ENCODE measurements at places on chromosomes 1 and 21.
A peak's percentile ranks its signal among the peaks of the same experiment; 100 is the strongest.

DNA sequence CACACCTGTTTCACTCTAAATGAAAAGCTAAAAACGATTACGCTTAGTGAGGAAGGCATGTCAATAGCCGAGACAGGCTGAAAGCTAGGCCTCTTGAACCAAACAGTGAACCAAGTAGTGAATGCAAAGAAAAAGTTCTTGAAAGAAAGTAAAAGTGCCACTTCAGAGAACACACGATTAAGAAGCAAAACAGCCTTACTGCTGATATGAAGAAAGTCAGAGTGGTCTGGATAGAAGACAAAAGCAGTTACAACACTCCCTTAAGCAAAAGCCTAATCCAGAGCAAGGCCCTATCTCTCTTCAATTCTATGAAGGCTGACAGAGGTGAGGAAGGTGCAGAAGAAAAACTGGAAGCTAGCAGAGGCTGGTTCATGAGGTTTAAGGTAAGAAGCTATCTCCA is 130.7 kb downstream of the SIPA1L2 start:
- H3K4me3 ChIP-seq: no peak overlapping the region
- no peaks in the 10 kb centered on the region for H3K36me3 ChIP-seq
- H3K27ac ChIP-seq: no peak overlapping the region
- no peak for DNase-seq
- no peaks in the 10 kb centered on the region for H3K27me3 ChIP-seq
- H3K4me1 ChIP-seq: no peaks in the 10 kb centered on the region

GRCh38 chr1:7015022-7015421 is 229.8 kb downstream of the CAMTA1 start:
- no peak overlapping the region for H3K4me3 ChIP-seq
- no peak for DNase-seq
- no peaks in the 10 kb centered on the region for H3K27me3 ChIP-seq
- H3K36me3 ChIP-seq: no peaks in the 10 kb centered on the region
- no peak overlapping the region for H3K27ac ChIP-seq

GRCh38 chr1:42736152-42736551 is 3.9 kb downstream of the CLDN19 start:
- no peak overlapping the region for H3K27ac ChIP-seq
- H3K4me3 ChIP-seq: no peak overlapping the region
- H3K36me3 ChIP-seq: no peaks in the 10 kb centered on the region
- no peaks in the 10 kb centered on the region for H3K27me3 ChIP-seq

DNA sequence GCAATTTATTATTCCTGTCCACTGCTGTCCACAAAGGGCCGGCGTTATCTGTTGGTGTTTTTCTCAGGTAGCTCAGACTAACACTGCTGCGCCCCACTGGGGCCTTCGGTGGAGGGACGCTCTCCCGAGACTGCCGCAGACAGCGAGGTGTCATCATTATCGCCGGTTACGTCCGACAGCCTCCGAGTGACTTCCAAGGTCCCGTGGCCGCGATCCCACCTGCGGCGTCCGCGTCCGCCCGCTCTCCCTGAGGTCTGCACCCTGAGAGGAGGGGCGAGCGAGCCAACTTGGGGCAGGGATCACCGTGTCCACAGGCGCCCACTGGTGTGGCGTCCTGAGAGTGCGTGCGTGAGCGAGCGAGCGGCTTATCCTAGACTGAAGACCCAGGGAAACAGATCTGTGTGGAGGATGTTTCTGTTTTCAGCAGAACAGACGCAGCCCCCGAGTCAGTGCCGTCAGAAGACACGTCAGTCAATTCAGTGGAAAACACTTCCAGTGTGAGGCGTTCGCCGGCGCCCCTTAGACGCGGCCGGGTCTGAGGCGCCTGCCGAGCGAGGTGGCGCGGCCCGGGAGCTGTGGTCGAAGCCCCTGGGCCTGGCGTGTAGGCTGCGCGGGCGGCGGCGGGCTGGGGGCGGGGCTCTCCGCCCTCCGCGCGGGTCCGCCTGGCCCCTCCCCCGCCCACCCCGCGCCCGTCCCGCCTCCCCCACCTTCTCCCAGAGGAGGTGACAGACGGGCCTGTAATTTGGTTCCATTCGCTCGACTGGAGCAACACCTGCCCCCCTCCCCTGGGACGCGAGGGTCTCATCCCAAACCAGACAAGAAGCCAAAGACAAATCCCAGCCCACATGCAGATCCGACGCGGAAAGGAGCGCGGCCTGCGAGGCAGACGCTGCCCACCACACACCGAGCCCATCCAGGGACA is 12.6 kb downstream of the NHLH2 start:
- H3K27me3 ChIP-seq: peaks cover 60% of the 10 kb centered on the region
- peaks cover 2% of the 10 kb centered on the region for H3K4me1 ChIP-seq
- H3K36me3 ChIP-seq: no peaks in the 10 kb centered on the region
- DNase-seq: no peak
- no peak overlapping the region for H3K27ac ChIP-seq
- peak overlapping the region; percentile 73 for H3K4me3 ChIP-seq

DNA sequence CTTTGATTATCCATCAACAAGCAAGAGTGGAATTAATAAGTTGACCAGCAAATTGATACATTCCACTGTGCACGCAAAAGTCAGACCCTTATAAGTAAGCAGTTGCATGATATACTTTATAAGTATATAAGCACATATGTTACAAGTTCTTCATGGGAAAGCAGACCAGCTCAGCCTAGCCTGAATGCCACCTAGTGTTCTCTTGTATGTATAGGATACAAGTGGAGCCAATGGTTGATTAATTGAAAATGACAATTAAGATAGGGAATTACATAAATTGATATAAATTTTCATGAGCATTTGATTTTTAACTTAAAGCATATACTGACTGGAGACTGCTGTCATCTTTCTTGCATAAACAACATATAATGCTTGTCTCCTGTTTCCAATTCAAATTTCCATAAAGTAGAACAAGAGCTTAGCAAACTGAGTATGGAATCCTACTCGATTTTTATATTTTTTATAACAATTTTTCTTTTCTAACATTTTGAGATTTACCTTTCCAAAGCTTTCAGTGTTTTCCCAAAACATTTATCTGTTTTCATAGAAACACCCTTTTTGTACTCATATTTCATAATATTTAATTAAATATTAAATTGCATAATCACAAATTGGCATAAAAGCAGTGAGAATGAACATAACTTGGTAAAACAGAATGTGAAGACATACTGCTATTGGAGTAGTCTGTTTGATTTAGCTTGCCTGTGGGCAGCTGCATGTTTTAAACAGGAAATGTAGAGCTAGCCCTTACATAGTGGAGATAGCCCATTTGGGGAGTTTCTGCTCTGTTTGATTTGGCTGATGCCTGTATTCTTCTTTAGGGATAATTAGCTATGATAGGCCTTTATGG is 62.8 kb downstream of the MAGI3 start:
- no peaks in the 10 kb centered on the region for H3K36me3 ChIP-seq
- DNase-seq: no peak
- H3K27ac ChIP-seq: no peak overlapping the region

DNA sequence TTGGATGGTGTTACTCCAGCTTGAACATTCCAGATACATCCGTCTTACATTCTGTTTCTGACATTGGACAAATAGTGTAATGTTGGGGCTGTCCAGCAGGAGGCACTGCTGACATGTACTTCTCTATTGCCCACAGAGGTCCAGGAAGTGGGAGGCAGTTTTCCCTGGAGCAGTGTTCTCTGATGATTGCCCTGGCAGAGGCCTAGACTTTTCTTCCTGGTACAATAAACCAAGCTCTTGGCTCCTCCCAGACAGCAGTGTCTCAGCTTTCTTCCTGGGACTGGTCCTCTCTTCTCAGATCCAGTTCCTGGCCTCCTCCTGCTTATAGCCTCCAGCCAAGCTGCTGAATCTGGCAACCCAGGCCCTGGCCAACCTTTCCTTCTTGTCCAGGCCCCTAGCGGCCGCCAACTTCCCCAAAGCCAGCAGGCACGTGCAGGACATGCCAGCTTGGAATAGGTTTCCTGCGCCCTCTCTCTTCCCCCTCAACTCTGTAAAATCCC is 14.9 kb upstream of the IFNLR1 start:
- no peak overlapping the region for H3K4me3 ChIP-seq
- DNase-seq: peak; percentile 31
- H3K27me3 ChIP-seq: peaks cover 13% of the 10 kb centered on the region
- H3K4me1 ChIP-seq: peaks cover 5% of the 10 kb centered on the region
- no peak overlapping the region for H3K27ac ChIP-seq
- H3K36me3 ChIP-seq: no peaks in the 10 kb centered on the region

DNA sequence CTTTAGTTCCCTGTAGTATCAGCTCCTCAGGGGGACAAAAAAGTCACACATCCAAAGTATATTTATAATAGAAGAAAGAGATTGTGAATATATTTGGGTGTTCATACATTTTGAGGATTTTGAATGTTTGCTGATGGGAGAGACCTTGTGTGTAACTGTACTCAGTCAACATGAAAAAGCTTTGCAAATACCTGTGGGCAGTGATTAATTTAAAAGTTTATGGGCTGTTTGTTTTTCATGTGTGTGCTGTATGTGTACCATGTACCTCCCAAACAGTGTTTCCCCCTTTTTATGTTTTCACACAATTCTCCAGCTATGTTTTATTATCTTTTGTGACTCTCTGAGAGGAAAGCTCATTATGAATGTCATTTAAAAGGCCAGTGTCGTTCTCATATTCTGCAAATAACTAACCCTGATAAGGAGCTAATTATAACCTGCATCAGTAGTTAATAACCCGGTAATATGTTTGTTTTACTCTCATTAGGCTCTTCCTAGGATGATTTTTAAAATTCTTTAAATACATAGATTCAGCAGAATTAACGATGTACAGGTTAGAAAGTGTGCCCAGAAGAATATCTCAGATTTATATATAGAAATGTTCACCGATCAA is 271.5 kb downstream of the NFIA start:
- H3K27ac ChIP-seq: no peak overlapping the region
- no peaks in the 10 kb centered on the region for H3K36me3 ChIP-seq
- H3K4me3 ChIP-seq: no peak overlapping the region
- peaks cover 5% of the 10 kb centered on the region for H3K27me3 ChIP-seq

- no peak overlapping the region for H3K27ac ChIP-seq
- peaks cover 28% of the 10 kb centered on the region for H3K36me3 ChIP-seq
- H3K27me3 ChIP-seq: no peaks in the 10 kb centered on the region
- peaks cover 4% of the 10 kb centered on the region for H3K4me1 ChIP-seq
Measured at GRCh38 chr1:12327566-12327965, 97.7 kb downstream of the VPS13D start.

- no peak for DNase-seq
- H3K4me3 ChIP-seq: no peak overlapping the region
- H3K27ac ChIP-seq: peak overlapping the region; percentile 68
- H3K4me1 ChIP-seq: peaks cover 36% of the 10 kb centered on the region
Measured at GRCh38 chr1:41618871-41619270, 134.4 kb upstream of the EDN2 start.

GRCh38 chr1:233554037-233554436 is 59.9 kb upstream of the KCNK1 start:
- H3K27ac ChIP-seq: no peak overlapping the region
- H3K4me3 ChIP-seq: no peak overlapping the region
- DNase-seq: no peak
- no peaks in the 10 kb centered on the region for H3K4me1 ChIP-seq
- H3K27me3 ChIP-seq: peaks cover 11% of the 10 kb centered on the region
- H3K36me3 ChIP-seq: no peaks in the 10 kb centered on the region

GRCh38 chr1:201013991-201014815 is 9.3 kb downstream of the KIF21B start:
- H3K27me3 ChIP-seq: no peaks in the 10 kb centered on the region
- peaks cover 74% of the 10 kb centered on the region for H3K4me1 ChIP-seq
- peak overlapping the region; percentile 63 for H3K4me3 ChIP-seq
- DNase-seq: no peak
- H3K27ac ChIP-seq: peak overlapping the region; percentile 86

DNA sequence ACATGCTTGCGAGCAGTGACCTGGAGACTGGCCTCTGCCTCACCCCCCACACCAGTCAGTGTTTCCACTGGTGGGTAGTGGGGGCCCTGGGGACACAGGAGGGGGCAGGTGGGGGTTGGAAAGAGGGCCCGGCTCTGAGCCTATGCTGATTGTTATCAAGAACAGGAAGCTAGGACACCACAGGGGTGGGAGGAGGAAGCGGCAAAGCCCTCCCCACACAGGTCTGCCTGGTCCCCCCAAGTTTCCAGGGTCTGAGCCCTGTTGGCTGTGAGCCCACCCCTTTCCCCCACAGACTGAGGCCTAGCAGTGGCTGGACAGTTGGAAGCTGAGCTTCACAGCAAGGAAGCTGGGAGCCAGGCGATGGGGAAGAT is 1.6 kb upstream of the PTPN7 start:
- peaks cover 67% of the 10 kb centered on the region for H3K4me1 ChIP-seq
- no peaks in the 10 kb centered on the region for H3K27me3 ChIP-seq
- peak; percentile 72 for DNase-seq
- peak overlapping the region; percentile 98 for H3K27ac ChIP-seq
- peak overlapping the region; percentile 100 for H3K4me3 ChIP-seq
- H3K36me3 ChIP-seq: peaks cover 30% of the 10 kb centered on the region

GRCh38 chr1:30903343-30904034 is 5.1 kb downstream of the SDC3 start:
- no peak overlapping the region for H3K4me3 ChIP-seq
- no peak overlapping the region for H3K27ac ChIP-seq

DNA sequence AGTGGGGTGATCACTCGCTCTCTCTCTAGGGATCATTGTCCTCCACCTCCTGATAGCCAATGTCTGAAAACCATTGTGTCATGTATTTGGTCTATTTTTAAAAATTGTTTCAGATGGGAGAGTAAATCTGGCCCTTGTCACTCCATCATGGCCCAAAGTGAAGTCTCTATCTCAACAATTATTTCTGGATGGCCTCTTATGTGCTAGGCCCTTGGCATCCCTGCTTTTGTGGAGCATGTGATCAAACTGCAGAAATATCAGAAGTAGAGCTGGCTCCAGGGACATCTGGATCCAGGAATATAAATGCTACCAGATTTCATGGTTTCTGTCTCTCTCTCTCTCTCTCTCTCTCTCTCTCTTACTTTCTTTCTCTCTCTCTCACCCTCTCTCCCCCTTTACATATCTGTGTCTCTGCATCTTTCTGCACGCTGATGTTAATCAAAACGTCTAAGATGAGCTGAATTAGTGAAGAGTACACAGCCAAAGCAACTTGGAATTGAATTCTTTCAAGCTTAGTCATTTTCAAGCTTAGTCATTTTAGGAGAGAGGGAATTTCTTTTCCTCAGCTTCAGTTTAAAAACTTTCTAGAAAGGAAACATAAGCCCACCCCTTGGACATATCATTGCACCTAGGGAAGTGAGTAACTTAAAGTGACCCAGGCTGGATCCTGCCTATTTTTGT is 47.4 kb upstream of the DOCK7 start:
- H3K27ac ChIP-seq: no peak overlapping the region
- H3K36me3 ChIP-seq: no peaks in the 10 kb centered on the region
- H3K4me3 ChIP-seq: no peak overlapping the region
- DNase-seq: no peak
- H3K4me1 ChIP-seq: no peaks in the 10 kb centered on the region
- H3K27me3 ChIP-seq: peaks cover 10% of the 10 kb centered on the region
